ENCODE measurements at places on chromosomes 12 and 14. TPM values are rescaled to one million over a fixed set of nuclear protein-coding genes. Genes with fewer than 3 reads are reported as not detected.

KLRF2 gene
- total RNA-seq, result not detected

KRT83 gene
- total RNA-seq, result not detected

GALNT8 gene
- total RNA-seq, result not detected

GZMB gene
- total RNA-seq, result 1.2 TPM

PMCH gene
- not detected for total RNA-seq

AQP2 gene
- not detected for total RNA-seq

MSRB3 gene
- 0.04 TPM for total RNA-seq

RTL1 gene
- not detected for total RNA-seq

MCRS1 gene
- 94.5 TPM for total RNA-seq

MUCL1 gene
- not detected for total RNA-seq

DCN gene
- total RNA-seq, result 2.3 TPM

MYF6 gene
- total RNA-seq, result not detected

SMCO3 gene
- not detected for total RNA-seq

KRT73 gene
- not detected for total RNA-seq

PHETA1 gene
- total RNA-seq, result 12.4 TPM

KRT6C gene
- total RNA-seq, result not detected

CD69 gene
- 38.3 TPM for total RNA-seq

PLEKHD1 gene
- total RNA-seq, result not detected

VAMP1 gene
- total RNA-seq, result 4.2 TPM

HCAR2 gene
- not detected for total RNA-seq

CNPY2 gene
- 135 TPM for total RNA-seq

GPR65 gene
- 0.04 TPM for total RNA-seq

CEP170B gene
- total RNA-seq, result 7.5 TPM

BCL7A gene
- 19.9 TPM for total RNA-seq

SLCO1A2 gene
- 2.6 TPM for total RNA-seq

ADAM21 gene
- not detected for total RNA-seq

ANO4 gene
- not detected for total RNA-seq

RPGRIP1 gene
- total RNA-seq, result 0.31 TPM

PRH2 gene
- total RNA-seq, result not detected

C3AR1 gene
- total RNA-seq, result 3.5 TPM

P2RX7 gene
- 0.40 TPM for total RNA-seq

PSMA6 gene
- 258 TPM for total RNA-seq

ACVRL1 gene
- total RNA-seq, result 1.4 TPM

NINJ2 gene
- 2.6 TPM for total RNA-seq
